ENCODE measurements at places on chromosomes 1 and 21.

GRCh38 chr1:169117599-169117998 is 11.1 kb downstream of the ATP1B1 start:
- DNase-seq: no peak

DNA sequence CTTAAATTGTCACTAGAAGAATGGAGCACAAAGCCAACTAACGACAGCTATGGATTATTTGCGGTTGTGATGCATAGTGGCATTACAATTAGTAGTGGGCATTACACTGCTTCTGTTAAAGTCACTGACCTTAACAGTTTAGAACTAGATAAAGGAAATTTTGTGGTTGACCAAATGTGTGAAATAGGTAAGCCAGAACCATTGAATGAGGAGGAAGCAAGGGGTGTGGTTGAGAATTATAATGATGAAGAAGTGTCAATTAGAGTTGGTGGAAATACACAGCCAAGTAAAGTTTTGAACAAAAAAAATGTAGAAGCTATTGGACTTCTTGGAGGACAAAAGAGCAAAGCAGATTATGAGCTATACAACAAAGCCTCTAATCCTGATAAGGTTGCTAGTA is 13.5 kb downstream of the USP1 start:
- no peak for DNase-seq

DNA sequence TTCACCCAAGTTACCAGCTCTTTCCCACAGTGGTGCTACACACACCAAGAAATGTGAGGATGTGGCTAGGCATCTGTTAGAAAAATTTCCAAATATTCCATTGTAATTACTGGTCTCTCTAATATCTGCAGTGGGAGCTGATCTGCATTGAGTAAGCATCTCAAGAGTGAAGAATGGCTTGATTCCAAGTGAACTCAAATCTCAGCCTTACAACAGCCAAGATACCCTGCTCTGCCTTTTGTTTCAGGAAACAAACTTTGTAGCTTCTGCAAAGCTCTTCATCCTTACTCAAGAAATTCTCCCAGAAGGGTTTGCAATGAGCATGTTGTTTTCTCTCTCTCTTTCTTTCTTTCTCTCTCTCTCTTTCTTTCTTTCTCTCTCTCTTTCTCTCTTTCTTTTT is 181.1 kb downstream of the FCRL5 start:
- DNase-seq: no peak

GRCh38 chr1:37174876-37175275 is 140.6 kb upstream of the GRIK3 start:
- DNase-seq: no peak

DNA sequence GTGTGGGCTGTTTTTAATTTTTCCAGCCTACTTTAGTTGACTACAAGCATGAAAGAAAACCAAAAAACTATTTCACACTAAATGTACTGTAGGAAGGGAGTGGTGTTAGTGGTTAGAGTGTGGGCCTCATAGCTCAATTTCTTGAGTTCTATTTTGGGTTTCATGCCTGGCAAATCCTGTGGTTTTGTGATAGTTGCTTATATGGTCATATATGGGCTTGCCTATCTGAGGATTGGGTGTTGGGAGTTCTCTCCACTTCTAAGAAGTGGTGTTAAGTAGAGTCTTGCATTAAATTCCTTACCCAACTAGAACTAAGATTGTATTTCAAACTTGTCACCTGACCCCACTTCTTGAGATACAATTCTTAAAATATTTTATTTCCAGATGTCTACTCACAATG is 37.8 kb upstream of the COL11A1 start:
- DNase-seq: no peak

GRCh38 chr1:29879217-29879616 is 642.9 kb downstream of the PTPRU start:
- DNase-seq: no peak

DNA sequence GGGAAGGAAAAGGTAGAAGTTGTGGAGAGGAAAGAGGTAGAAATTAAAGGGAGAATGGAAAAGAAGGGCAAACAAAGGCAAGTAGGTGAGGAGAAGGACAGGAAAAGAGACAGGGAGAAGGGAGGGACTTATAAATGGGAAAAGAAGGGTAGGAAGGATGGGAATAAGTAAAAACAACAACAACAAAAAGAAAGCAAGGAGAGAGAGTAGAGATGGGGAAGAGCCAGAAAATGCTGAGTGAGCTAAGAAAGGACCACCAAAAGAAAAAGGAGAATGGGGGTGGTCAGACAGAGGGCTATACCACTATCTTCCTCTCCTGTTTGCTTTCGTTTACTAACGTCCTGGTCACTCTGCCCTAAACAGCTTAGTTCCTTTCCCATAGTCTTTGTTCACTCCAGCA is 1.7 kb upstream of the CMPK1 start:
- DNase-seq: no peak

DNA sequence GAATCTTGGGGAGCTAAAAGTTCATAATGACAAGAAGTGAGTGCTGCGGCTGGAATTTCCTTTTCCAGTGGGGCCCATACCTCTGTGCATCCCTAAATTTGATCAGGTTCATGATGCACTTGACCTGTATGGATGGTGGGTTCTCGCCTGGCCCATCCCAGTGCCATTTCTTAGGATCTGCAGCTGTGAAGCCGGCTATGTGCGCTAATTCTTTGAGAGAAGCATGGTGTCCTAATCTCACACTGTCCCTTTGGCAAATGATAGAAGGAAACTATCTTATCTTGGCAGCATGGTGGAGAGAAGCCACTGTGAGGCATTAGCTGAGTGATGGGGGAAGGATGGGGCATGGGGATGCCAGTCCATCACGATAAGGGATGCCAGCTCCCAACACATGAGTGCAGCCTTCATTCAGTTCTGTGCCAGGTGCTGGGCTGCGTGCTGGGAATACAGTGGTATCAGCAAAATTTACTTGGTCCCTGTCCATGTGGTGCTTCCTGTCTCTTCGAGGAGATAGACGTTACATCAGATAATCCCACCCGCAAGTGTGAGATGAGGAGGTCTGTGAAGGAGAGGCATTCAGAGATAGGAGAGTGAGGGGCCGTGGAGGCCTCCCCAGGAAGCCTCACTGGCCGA is 30.5 kb downstream of the STUM start:
- no peak for DNase-seq

GRCh38 chr1:246577720-246578106 is 11.5 kb downstream of the CNST start:
- no peak for DNase-seq

DNA sequence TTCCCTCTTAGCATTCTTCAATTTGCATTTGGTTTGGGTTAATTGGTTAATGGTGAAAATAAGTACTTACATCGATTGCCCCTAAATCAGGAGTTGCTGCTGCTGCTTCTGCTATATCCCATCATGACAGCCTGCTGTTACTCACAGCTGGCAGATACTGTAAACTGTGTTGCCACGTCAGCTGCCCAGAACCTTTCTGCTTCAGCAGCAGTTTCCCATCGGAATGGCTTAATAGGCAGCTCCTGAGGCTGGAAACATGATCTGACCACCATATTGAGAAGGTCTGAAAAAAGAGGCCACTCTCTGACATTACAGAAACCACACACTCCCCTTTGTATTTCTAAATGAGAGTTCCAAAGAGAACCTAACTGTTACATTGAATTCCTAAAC is 14.3 kb upstream of the SEC16B start:
- no peak for DNase-seq

DNA sequence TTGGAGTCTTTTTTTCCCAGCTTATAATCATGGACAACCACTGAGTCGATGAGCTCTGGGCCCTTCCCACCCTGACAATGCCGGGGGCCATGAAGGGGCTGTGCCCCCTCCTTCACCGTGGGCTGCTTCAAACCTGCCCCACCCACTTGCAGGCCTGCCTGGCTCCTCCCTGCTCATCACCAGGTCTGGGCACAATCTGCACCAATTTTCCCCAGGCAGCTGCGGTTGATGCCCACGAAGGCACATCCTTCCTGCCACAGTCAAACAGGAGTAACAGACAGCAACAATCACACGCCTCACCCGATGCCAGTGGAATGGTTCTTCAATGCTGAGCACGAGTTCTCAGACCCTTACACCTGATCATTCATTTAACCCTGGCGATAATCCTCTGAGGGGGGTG is 18.9 kb downstream of the PGLYRP3 start:
- no peak for DNase-seq

- no peak for DNase-seq
Measured at GRCh38 chr1:245310571-245311531, 156.1 kb downstream of the KIF26B start.

DNA sequence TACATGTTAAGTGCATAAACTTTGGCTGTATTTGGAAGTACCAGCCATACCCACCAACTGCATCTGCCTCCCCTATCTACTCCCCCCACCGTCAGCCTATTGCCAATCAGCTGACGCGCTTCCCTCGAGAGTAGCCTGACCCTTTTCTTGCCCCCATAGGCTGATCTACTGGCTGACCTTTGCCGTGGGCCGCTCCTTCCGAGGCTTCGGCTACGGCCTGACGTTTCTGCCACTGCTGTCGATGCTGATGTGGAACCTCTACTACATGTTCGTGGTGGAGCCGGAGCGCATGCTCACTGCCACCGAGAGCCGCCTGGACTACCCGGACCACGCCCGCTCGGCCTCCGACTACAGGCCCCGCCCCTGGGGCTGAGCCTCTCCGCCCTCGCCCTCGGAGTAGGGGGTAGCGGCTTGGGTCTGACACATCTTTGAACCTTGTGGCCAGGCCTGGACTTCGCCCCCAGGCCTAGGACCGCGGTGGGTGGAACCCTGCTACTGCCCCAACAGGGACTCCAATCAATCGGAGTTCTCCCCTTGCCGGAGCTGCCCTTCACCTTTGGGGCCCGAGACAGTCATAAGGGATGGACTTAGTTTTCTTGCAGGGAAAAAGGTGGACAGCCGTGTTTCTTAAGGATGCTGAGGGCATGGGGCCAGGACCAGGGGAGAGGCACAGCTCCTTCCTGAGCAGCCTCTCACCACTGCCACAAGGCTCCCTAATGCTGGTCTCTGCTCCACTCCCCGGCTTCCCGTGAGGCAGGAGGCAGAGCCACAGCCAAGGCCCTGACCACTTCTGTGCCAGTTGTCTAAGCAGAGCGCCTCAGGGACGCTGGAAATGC is 4.0 kb downstream of the GLMP start:
- no peak for DNase-seq

DNA sequence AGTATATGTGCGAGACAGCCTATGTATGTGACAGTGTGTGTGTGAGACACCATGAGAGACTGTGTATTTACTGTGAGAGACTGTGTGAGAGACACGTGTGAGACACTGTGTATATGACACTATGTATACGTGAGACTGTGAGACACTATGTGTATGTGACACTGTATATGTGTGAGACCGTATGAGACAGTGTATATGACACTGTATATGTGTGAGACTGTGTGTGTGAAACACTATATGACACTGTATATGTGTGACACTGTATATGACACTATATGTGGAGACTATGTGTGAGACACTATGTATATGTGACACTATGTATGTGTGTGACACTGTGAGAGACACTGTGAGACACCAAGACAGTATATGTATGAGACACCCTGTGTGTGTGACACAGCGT is 52.9 kb upstream of the KDM4A start:
- DNase-seq: no peak

GRCh38 chr1:114033216-114033706 is 54.0 kb downstream of the OLFML3 start:
- no peak for DNase-seq

DNA sequence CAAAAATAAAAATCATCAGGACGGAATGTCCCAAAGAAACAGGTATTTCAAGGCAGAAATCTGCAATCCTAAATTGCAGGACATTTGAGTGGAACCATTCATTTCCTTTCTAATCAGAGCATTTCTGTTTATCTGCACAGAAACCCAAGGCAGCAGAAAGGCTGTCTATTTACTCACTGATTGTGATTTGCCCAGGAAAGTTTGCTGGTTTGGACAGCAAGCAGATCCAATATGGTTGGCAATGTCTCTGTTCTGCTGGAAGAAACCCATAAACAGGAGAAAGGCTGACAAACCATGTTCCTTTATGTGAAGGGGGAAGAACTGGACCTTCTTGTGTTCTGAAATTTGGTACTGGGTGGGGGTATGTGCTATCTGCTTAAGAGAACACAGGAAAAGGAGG is 120.1 kb downstream of the CLIC6 start:
- no peak for DNase-seq

GRCh38 chr1:56911098-56911938 is 54.5 kb downstream of the C8B start:
- no peak for DNase-seq

GRCh38 chr1:225460021-225460736 is 32.3 kb upstream of the LBR start:
- no peak for DNase-seq

Measured in esophagus squamous epithelium (tissue), 5 donors.